ENCODE measurements at places on chromosomes 5 and 9.

GRCh38 chr9:10875752-10876151, 262.9 kb upstream of the PTPRD start:
- DNase-seq = no peak

- no peak for DNase-seq
Observed at GRCh38 chr5:54573812-54574489, 56.4 kb downstream of the SNX18 start.

GRCh38 chr9:124054582-124055227, 43.1 kb downstream of the LHX2 start:
- DNase-seq = peak; percentile 26

GRCh38 chr5:619444-619843, 7.3 kb downstream of the CEP72 start:
- DNase-seq = no peak

GRCh38 chr9:116720111-116720510, 33.0 kb downstream of the TRIM32 start:
- no peak for DNase-seq

- DNase-seq = no peak
Observed at GRCh38 chr5:148792744-148793143, 33.7 kb upstream of the ADRB2 start.

- no peak for DNase-seq
Observed at GRCh38 chr5:177446200-177447065, at the start of gene PRR7. TSS of gene PRR7 (plus strand) at chr5:177446814. CDS start at chr5:177455068, 8,254 bp downstream.

- DNase-seq = no peak
Observed at GRCh38 chr5:63154476-63155309, 576.1 kb downstream of the LRRC70 start.

DNA sequence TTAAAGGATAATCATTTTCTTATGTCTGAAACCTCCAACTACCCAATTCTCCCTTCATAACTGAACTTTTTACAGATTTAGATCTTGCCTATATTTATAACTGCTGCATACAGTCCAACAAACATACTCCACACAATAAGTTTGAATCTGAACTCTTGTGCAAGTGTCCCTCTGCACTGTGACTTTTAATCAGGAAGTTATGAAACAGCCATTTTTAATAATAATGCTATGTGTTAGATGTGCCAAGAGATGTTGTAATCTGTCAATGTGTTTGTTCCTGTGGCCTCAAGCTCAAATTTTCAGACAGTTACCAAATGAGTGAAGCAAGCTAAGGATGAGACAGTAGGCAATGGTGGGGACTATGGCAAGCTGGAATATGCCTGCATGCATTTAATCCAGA, 57.6 kb upstream of the MTAP start:
- no peak for DNase-seq

- no peak for DNase-seq
Observed at GRCh38 chr9:137464291-137464999, 5.3 kb upstream of the NSMF start.

DNA sequence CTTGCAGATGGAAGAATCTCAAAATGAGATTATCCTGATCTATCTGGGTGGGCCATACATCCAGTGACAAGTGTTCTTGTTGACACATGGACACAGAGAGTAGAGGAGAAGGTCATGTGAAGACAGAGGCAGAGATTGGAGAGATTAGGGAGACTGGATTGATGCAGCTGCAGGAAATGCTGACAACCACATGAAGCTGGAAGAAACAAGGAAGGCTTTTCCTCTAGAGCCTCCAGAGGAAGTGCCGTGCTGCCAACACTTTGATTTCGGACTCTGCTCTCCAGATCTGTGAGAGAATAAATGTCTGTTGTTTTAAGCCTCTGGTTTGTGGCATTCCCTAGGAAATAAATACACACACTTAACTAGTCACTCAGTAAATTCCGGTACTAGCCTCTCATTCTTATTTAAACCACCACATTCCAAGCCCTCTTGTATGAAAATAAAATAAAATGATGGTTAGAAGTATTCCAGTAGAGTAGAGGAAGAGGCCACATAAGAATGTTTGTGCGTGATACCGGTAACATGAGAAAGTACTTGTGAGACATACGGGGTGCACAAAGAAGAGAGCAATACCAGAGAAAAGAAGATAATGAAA, 110.9 kb upstream of the DMAC1 start:
- no peak for DNase-seq

- DNase-seq = no peak
Observed at GRCh38 chr5:59769832-59770231, 123.7 kb downstream of the PDE4D start.

- DNase-seq = no peak
Observed at GRCh38 chr9:107465467-107466451, 23.8 kb downstream of the KLF4 start.

GRCh38 chr9:88745276-88746001, 210.5 kb downstream of the NXNL2 start:
- DNase-seq = no peak

DNA sequence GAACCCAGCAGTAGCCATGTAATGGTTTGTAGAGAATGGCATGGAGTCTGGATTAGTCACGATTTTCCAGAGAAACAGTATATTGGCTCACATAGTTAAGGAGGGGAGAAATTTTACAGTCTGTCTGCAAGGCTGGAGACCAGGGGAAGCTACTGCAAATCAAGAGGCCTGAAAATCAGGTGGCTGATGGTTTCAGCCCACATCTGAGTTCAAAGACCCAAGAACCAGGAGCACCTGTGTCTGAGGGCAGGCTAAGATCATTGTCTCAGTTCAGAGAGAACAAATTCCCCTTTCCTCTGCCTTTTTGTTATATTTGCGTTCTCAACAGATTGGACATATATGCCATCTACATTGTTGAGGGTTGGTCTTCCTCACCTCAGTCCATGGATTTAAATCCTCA, 207.5 kb upstream of the IRX2 start:
- no peak for DNase-seq

DNA sequence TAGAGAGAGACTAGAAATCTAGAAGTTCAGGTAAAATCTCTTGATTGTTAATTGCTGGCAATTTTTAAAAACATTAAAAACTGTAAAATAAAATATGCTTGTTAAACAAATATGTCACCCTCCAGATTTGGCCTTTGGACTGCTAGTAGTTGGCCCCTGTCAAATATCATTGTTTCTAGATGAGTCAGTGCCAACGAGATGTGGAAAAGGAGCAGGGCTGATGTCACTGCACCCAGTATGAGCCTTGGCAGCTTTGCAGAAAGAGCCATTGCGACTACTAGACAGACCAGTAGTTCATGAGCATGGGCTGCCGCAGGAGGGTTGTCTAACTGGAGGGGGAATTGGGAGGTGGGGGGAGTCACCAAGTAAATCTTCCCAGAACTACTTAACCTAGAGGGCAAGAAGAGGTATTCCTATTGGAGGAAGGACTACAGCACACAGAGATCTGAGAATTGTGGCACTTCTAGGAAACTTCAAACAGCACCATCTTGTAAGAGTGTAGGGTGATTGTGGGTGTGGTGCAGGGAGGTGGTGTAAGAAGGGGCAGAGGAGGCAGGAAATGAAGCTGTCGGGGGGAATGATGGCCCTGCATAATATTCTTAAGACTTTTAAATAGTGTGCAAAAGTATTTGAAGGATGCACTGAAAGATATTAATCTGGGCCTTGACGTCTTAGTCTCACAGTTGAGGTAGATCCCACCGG, 7.1 kb upstream of the DOCK2 start:
- DNase-seq = no peak

GRCh38 chr5:59317023-59317773, 576.3 kb downstream of the PDE4D start:
- no peak for DNase-seq

DNA sequence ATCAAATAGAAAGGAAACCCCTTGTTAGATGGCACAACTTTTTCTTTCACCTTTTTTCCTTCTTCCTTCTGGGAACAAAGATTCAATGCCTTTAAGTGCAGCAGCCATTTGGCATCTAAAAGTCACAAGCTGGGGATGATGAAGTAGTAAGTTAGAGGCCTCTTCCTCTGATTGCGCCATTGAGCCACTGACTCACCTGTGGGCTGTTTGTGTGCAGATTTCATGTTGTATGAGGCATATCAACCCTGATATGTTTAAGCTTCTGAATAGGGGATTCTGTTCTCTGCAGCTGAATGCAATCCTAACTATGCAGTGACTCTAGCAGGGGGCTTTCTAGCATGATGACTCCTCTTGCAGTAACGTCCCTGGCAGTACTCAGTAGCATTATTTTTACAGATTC, 599.9 kb downstream of the CSNK1G3 start:
- DNase-seq = no peak

DNA sequence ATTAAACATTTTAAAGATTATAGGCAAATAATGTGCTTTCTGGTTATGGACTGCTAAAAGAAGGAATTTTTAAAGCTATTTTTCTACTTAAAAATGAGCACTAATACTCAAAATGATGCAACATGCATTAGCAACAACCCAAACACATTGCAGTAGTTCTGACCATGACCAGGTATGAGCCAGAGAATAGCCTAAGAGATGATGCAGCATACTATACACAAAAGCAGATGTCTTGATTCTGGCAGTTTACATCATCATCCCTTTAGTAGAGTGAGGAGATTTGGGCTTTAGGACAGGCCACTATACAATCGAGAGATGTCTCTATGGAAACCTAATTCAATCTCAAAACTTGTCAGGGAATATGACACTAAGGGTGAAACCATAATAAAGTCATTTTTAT, 307.1 kb downstream of the PRR16 start:
- DNase-seq = no peak

DNA sequence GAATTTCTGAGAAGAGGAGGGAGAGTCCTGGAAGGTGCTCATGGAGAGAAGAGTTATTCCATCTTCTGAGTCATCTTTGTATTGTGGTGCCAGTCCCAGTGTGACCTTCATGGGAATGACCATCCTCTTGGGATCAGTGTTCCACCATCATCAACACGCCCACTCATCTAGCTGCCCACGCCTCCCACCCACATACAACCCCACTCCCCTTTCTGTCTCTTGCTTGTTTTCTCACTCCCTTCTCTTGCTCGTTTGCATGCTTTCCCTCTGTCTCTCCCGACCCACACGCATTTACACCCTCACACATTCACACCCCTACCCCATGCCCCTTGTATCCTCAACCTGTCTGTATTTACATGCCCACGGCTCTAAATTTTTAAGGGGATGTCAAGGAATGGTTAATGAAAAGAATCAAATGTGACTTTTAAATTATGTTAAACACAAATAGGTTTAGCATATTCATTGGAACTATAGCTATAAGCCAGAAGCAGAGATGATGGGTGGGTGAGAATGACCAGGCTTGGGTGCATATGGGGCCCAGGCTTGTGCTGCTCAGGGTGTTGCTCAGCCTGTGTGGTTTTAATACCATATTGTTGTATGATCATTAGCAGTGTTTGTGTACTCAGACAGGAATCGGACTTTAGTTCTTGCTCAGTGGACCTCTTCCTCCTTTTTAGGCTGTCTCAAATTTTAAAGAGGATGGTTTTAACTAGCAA, 160.4 kb downstream of the ARHGAP26 start:
- DNase-seq = no peak

GRCh38 chr9:77725820-77726219, 77.7 kb upstream of the GNA14 start:
- DNase-seq = peak; percentile 18

- no peak for DNase-seq
Observed at GRCh38 chr9:137833721-137834613, 43.6 kb upstream of the CACNA1B start.

- no peak for DNase-seq
Observed at GRCh38 chr5:143354025-143354424, 49.5 kb downstream of the NR3C1 start.

DNA sequence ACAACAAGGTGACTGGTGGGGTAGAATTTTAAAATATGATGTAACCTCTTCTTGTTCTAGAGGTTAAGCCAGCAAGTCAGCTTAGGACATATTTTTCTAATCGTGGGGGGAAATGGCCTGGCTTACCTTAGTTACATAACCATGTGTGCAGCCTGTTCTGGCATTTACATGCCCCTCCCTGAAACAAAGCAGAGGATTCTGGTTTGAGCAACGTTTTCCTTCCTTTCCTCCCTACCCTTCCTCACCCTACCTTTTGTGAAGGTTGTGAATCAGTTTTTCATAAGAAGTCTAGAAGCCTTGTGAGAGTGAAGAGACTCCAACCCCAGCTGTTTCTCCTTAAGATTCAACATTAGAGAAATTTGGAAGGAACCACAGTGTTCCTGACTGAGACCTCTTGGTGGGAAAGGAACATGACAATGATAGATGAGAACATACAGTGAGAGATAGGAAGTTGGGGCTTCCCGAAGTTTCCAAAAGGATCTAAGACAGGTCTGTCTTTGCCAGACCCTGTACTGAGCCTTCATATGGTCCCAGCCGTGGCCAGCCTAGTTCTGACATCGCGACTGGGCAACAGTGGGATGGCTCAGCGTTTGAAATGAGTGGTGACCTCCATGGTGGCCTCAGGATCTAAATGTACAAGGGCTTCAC, 365.2 kb downstream of the SPATA31D1 start:
- no peak for DNase-seq

GRCh38 chr5:150542933-150543445, 35.1 kb downstream of the NDST1 start:
- no peak for DNase-seq

DNA sequence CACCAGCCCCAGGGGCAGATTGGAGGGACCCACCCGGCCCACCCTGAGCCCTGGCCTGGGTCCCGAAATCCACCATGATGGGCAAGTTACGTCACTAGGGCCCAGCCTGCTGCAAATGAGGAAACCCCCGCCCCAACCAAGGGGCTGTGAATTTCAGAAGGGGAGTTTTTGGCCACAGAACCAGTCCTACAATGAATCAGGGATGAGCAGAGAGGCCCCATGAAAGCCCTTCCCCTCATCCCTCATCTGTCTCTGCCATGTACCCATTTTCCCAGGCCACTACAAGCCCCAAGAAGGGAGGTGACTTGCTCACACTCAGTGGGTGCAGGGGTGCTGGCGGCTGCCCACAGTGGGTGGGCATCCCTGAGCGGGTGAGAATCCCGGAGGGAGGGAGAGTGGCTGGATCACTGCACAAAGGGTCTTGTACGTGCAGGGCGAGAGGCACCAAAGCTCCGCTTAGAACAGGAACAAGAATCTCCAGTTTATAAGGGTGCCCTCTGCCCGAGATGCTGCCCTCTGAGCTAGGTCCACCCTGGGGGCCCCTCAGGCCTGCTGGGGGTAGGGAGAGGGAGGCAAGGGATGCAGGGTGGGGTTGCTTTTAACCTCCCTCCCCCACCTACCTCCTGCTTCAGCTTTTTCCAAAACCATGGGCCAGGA, 10.4 kb upstream of the TCF7 start:
- DNase-seq = no peak
